T-cell (primary cell): ENCODE measurements at places on chromosomes 5 and 9.

DNA sequence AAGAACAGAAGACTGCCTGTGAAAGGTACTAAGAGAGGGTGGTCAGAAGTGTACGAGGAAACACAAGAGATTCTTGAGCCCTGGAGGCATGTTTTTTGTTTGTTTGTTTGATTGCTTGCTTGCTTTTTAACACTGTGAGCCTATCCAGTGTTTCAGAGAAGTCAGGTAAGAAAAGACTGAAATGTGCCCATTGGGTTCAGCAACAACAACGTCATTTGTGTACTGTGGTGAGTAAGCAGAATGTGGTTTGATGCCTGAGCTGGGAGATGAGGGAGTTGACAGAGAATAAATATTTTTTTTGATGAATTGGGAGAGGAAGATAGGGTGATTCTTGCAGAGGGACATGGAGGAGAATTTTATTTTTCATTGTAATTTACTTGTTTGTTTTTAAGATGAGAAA, 73.1 kb downstream of the RPS23 start:
- no peak overlapping the region for H3K4me3 ChIP-seq
- no peak overlapping the region for H3K27ac ChIP-seq
- H3K4me1 ChIP-seq: no peaks in the 10 kb centered on the region
- no peaks in the 10 kb centered on the region for H3K27me3 ChIP-seq
- no peak for DNase-seq

- no peaks in the 10 kb centered on the region for H3K27me3 ChIP-seq
- H3K27ac ChIP-seq: no peak overlapping the region
- no peak for DNase-seq
- no peak overlapping the region for H3K4me3 ChIP-seq
Observed at GRCh38 chr5:123805300-123805699, 293.3 kb downstream of the CSNK1G3 start.

DNA sequence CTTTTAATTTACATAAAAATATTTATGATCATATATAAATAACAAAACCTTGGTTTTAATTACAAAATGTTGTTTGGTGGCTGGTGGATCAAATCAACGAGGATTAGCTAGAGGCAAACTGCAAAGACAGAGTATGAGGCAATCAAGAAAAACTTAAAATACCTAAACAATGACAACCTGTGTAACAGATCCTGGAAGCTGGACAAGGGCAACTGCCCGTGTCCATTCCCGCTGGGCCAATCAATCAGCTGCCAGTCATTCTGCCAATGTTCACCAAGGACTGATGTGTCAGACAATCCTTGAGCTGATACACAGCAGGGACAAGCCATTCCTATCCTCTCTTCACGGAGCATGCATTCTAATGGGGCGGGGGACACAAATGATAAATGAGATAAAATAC, 3.2 kb upstream of the TENT4A start:
- no peak overlapping the region for H3K4me3 ChIP-seq
- peaks cover 4% of the 10 kb centered on the region for H3K27me3 ChIP-seq
- H3K4me1 ChIP-seq: peaks cover 9% of the 10 kb centered on the region
- no peaks in the 10 kb centered on the region for H3K36me3 ChIP-seq

DNA sequence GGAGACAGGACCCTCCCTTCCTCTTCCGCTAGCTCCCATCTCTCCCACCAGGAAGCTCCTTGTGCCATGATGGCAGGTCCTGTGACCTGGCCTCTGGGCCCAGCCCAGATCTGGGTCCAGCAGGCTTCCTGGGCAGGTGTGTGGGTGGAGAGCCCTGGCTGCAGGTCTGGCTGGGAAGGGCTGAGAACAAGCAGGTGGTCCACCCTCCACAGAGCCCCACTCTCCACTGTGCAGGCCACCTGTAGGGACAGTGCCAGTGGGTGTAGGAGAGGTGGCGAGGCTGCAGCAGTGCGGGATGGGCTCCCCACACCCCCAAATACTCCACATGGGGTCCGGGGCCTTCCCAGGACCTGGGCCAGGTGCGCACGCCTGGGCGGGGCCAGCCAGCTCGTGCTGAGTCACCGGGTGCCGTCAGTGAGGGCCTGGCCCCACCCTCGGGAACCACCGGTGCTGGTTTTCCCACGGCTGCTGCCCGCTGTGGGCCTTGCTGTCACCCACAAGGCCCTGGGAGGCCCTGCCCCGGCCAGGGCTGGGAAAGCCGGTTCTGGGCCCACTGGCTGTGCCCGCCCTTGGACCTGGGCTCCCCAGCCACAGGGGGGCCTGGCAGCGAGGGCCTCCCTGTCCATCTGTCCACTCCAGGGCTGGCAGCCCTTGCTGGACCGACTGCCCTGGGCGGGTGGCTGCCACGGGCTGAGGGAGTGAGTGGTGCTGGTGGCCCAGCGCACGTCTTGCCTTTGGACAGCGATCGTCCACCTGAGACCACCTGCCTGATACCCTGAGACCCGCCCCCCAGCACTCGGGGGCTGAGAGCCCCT, 9.3 kb upstream of the NRARP start:
- H3K27ac ChIP-seq: no peak overlapping the region
- no peak overlapping the region for H3K4me3 ChIP-seq
- peaks cover 1% of the 10 kb centered on the region for H3K4me1 ChIP-seq
- peaks cover 25% of the 10 kb centered on the region for H3K27me3 ChIP-seq
- H3K36me3 ChIP-seq: no peaks in the 10 kb centered on the region

- H3K36me3 ChIP-seq: no peaks in the 10 kb centered on the region
- H3K27ac ChIP-seq: no peak overlapping the region
- no peak for DNase-seq
- no peaks in the 10 kb centered on the region for H3K4me1 ChIP-seq
- no peaks in the 10 kb centered on the region for H3K27me3 ChIP-seq
Observed at GRCh38 chr9:95027914-95028852, 289.3 kb downstream of the FANCC start.

DNA sequence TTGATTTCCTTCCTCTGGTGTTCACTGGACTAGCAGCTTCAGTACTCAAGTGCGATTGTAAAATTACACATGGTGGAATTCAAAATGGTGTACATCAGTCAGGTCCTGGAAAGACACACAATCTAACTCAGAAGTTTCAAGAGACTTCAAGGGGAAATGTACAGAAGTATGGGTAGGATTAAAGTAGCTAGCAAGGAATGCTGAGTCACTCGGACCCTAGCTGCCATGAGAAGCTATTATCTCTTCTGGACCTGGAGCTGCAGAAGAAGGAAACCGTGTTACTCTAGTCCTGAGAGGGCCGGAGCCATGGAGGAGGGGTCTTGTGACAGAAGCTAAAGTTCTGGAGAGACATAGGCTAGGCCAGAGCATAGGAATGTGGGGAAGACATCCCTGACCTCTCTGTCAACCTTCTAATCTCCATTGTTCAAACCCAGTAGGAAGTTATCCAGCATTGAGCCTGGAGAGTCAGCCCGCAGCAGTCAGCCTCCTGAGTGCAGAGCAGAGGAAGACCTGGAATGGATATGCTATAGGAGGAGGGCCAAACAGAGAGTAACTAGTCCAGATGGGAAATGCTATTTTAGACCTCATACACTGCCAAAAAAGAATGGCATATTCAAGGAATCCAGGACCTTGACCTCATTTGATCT, 84.3 kb downstream of the GHR start:
- no peaks in the 10 kb centered on the region for H3K36me3 ChIP-seq
- no peak overlapping the region for H3K27ac ChIP-seq
- H3K4me3 ChIP-seq: no peak overlapping the region
- no peak for DNase-seq
- no peaks in the 10 kb centered on the region for H3K27me3 ChIP-seq

- H3K27ac ChIP-seq: no peak overlapping the region
- H3K36me3 ChIP-seq: no peaks in the 10 kb centered on the region
Observed at GRCh38 chr5:62431735-62432620, 19.4 kb downstream of the IPO11 start.

DNA sequence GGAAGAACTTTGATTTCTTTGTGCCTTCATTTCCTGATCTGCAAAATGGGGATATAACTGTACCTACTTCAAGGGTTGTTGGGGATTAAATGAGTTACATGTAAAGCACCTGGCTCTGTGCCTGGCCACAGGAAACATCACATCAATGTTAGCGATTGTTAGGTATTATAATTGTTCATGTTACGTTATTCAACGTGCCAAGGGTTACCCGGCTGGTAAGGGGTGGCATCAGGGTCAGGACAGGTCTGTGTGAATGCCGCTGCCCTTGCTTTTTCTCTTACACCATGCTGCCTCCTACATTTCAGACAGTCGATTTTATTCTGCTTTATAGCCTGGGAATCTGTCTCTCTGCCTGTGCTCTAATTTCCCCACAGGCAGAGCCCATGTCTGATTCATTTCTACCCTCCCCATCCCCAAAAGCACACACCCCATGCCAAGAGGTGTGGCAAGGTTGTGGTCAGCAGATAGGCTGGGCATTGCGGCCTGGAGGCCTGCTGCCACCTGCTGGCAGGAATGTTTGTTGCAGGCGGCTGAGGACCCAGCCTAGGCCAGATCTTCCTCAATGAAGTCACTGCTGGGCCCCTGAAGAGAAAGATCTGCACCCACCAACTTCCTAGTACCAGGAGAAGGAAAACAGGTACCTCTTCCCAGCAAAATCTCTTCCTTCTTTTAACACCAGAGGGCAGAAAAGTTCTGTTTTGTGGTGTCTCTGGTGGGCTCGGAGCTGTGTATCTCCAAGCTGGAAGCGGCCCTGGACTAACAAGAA, 5.3 kb downstream of the ANKS6 start:
- DNase-seq: peak; percentile 41
- peaks cover 2% of the 10 kb centered on the region for H3K4me1 ChIP-seq
- H3K36me3 ChIP-seq: peaks cover 8% of the 10 kb centered on the region
- H3K27me3 ChIP-seq: no peaks in the 10 kb centered on the region
- no peak overlapping the region for H3K27ac ChIP-seq

DNA sequence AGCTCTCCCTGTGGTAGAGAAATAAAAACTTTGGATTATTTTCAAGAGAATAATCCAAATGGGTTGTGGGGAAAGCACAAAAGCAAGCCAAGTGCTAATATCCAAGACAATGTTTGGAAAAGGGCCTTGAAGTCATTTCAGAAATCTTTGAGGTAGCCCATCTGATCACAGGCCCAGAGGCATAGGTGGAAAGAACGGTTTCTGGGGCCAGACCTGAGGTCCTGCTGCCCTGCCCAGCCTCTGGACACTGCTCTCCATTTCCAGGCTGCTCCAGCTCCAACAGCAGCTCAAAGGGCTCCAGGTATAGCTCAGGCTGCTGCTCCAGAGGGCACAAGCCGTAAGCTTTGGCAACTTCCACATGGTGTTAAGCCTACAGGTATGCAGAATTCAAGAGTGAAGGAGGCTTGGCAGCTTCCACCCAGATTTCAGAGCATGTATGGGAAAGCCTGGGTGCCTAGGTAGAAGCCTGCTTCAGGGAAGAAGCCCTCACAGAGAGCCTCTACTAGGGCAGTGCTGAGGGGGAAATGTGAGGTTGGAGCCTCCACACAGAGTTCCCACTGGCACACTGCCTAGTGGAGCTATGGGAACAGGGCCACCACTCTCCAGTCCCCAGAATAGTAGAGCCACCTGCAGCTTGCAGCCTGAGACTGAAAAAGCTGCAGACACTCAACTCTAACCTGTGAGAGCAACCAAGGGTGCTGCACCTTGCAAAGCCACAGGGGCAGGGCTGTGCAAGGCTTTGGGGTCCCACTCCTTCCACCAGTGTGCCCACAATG, 133.1 kb downstream of the PIK3R1 start:
- H3K36me3 ChIP-seq: no peaks in the 10 kb centered on the region
- peaks cover 8% of the 10 kb centered on the region for H3K4me1 ChIP-seq
- H3K4me3 ChIP-seq: no peak overlapping the region

- H3K36me3 ChIP-seq: peaks cover 8% of the 10 kb centered on the region
- H3K4me3 ChIP-seq: peak within 1 kb of the TSS; percentile 71
- no peaks in the 10 kb centered on the region for H3K27me3 ChIP-seq
- peak; percentile 44 for DNase-seq
- peak within 1 kb of the TSS; percentile 58 for H3K27ac ChIP-seq
- peaks cover 46% of the 10 kb centered on the region for H3K4me1 ChIP-seq
Observed at GRCh38 chr9:131530920-131531832, at the start of gene UCK1. TSS of gene UCK1 (minus strand) at chr9:131531263. CDS start at chr9:131531174, 89 bp downstream.

GRCh38 chr5:57032151-57032551, 80.2 kb upstream of the MIER3 start:
- DNase-seq: no peak
- H3K27ac ChIP-seq: no peak overlapping the region
- H3K27me3 ChIP-seq: peaks cover 2% of the 10 kb centered on the region

DNA sequence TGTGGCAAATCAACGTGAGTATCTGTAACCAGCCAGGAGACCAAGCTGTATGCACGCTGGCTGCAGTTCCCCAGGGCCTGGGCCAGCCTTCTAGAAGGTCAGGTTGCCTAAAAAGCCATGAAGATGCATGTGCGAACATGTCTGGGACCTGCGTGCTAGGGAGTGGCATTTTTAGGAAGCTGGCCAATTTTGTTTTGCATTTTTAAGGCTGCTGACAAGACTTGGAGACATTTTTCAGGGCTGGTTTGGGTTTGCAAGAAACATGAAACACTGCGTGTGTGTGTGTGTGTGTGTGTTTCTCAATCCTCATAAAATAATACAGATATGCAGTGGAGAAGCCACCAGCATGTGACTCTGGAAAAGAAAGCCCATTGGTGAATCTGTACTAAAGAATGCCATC, 5.1 kb downstream of the TGFBI start:
- no peak for DNase-seq
- no peak overlapping the region for H3K4me3 ChIP-seq
- no peaks in the 10 kb centered on the region for H3K36me3 ChIP-seq
- H3K27ac ChIP-seq: no peak overlapping the region

DNA sequence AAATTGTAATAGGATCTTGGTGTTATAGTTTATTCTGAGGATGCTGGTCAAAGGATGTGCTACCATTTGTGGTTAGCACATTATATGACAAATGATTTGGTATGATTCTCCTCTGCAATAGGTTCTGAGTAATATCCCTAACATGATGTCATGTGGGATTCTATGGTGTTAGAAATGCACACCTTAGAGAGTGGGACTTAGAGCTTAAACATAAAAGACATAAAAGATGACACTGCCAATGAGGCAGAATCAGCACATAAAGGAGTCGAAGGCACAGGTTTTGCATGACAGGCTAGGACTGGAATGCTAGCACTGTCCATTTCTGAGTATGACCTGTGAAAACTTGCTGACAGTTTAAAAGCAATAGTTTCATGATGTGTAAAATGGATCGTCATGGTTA, 100.4 kb downstream of the OSTF1 start:
- H3K4me1 ChIP-seq: no peaks in the 10 kb centered on the region
- DNase-seq: no peak
- no peaks in the 10 kb centered on the region for H3K36me3 ChIP-seq
- no peak overlapping the region for H3K4me3 ChIP-seq
- H3K27ac ChIP-seq: no peak overlapping the region
- H3K27me3 ChIP-seq: no peaks in the 10 kb centered on the region

DNA sequence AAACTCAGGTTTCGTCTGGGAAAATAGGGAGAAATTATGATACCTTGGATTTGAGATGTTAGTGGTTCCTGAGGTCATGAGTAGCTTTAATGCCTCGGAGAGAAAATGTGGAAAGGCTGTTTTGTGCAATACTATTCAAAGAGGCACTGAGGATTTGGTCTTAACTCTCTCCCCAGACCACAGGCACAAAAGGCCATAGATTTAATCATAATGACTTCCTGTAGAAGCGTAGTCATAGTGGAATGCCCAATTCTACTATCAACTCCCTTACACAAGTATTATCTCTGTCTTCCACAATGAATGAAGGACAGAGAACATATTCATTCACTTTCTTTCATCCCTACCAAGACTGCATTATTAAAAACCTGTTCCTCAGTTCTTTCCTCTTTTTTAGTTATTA, 153.0 kb upstream of the FTMT start:
- no peaks in the 10 kb centered on the region for H3K36me3 ChIP-seq

GRCh38 chr9:125701351-125701750, 5.7 kb downstream of the MAPKAP1 start:
- H3K4me1 ChIP-seq: peaks cover 8% of the 10 kb centered on the region
- no peak overlapping the region for H3K27ac ChIP-seq
- no peak for DNase-seq
- no peaks in the 10 kb centered on the region for H3K36me3 ChIP-seq
- no peak overlapping the region for H3K4me3 ChIP-seq
